ENCODE measurements at places on chromosomes 5 and 9. TPM values are rescaled to one million over a fixed set of nuclear protein-coding genes. Genes with fewer than 3 reads are reported as not detected.

DNA sequence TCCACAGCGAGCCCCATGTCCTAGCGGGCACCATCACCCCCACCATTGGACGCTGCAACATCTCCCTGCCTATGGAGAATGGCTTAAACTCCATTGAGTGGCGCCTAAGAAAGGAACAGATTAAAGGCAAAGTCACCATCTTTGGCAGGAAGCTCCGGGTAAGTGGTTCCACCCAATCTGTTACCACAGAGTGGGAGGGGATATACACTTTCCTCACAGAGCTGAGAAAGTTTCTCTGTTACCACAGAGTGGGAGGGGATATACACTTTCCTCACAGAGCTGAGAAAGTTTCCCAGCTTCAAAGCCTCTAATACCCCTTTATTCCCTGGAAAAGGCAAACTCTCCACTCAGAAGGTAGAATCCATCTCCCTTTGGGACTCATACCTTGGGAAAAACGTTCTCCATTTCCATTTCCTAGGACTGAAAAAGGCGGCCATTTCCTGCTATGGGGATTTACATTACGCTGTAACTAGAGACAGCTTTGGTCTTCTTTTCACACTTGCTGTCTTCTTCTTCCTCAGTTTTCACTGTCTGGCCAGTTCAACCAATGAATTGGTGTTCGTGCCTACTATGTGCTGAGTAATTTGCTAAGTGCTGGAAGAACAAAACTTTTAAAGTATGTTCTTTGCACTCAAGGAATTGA, 63.4 kb upstream of the WWC1 start:
- DNase-seq = no peak

SLC25A2 gene
- not detected for total RNA-seq

DNA sequence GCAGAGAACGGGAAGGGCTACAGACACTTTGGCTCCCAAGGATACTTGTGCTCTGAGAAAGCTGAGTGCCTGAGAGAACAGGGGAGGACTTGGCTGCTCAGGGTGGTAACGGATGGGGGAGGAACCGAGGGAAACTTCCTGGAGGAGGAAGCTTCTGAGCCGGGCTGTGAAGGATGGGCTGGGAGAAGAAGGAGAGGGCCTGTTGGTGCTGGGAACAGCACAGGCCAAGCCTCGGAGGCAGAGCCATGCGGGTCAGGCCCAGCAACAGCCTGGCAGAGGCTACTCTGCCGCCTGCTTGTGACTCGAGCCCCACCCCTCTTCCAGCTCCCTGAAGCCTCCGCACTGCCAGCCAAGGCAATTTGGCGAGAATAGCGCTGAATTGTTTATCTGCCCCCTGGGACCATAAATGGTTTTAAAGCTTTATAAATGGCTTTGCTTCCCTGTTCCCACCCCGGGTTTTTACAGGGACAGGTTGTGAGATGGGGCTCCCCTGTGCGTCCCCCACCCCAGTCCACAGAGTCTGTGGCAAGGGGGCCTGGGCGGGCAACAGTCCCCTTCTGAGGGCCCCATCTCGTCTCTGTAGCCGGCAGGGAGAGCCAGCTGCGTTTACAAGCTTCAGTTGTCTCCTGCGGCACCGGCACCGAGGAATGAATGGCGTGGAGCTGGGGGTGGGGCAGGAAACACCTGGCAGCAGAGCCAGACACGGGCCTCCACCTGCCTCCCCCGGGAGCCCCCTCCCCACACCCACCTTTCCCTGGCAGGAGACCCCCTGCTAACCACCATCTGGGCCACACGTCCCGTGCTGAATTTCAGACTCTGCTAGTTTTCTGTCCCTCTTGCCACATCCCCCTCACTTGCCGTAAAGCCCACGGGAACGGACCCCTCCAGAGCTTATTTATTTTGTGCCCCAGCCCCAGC, 24.4 kb downstream of the FAM163B start:
- DNase-seq = peak; percentile 72

MYOZ3 gene
- 5.5 TPM for total RNA-seq

DNA sequence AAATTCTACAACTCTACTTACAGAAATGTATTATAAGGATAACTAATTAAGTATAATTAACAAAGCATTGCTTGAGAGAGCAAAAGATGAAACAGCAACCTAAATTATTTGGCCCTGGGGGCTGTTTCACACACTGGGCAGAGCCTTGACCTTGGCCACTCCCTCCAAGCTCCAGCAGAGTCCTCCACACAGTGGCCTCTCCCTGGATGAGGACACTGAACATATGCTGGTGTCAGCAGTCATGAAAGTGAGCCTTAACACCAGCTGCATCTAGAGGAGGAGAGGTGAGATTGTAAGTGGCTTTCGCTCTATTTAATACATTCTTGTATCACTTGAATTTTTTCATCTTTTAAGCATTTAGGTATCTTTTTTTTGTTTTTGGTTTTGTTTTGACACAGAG, 23.3 kb upstream of the ZDHHC12 start:
- DNase-seq = no peak

NEUROG1 gene
- total RNA-seq = not detected

DMRT2 gene
- total RNA-seq = not detected

GRCh38 chr9:101028346-101029314, at the start of gene PLPPR1:
TSS of gene PLPPR1 (plus strand) at chr9:101028727.
- peak; percentile 49 for DNase-seq

- DNase-seq = peak; percentile 88
Observed at GRCh38 chr9:130680836-130681768, 12.5 kb upstream of the EXOSC2 start.

DNA sequence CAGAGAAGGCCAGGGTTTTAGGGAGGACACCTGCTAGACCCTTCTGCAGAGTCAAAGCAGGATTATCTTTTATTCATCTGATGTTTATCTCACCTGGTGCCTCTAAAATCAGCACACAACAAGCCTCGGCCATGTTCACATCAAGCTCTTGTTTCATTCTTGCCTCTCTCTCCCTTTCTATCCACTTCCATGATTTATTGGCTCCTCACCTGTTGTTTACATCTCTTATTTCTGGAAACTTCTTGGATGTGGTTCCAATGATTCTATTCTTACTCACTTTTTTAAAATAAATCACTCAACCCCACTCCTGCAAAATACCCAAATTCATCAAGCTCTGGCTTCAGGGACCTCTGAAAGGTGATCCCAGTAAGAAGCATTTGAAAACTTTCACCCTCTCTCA, 407.0 kb upstream of the KLF4 start:
- DNase-seq = no peak

- no peak for DNase-seq
Observed at GRCh38 chr5:54148067-54148845, 162.1 kb downstream of the ARL15 start.

GRXCR2 gene
- 5.5 TPM for total RNA-seq

- DNase-seq = peak; percentile 18
Observed at GRCh38 chr9:134052491-134052890, 15.3 kb downstream of the BRD3 start.

ADRB2 gene
- total RNA-seq = 5.5 TPM

DNA sequence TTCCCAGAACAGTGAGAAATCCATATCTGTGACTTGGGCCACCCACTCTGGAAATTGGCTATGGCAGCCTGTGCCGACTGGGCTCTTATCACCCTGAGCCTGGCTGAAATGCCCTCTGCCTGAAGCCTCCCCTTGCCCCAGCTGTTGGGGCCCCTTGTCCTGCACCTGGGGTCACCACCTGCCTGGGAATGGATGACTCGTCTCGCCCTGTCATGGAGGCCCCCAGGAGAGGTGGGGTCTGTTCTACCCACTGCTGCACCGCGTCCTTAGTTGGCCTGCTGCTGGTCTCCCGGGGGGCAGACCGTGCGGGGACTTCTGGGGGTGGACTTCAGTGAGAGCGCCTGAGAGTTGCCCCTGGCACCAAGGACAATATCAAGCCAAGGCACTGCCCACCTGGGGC, 46.6 kb upstream of the COL5A1 start:
- no peak for DNase-seq

- peak; percentile 45 for DNase-seq
Observed at GRCh38 chr9:130938652-130939404, at the start of gene FIBCD1. TSS of gene FIBCD1 (minus strand) at chr9:130939247. CDS start at chr9:130938607, 640 bp downstream.

SLC34A3 gene
- not detected for total RNA-seq

GRCh38 chr5:120139039-120139438, 325.1 kb upstream of the PRR16 start:
- DNase-seq = no peak

GARNL3 gene
- 13.1 TPM for total RNA-seq

GRCh38 chr5:15073453-15073852, 201.9 kb upstream of the ANKH start:
- DNase-seq = no peak

SNAPC4 gene
- 4.0 TPM for total RNA-seq

DNA sequence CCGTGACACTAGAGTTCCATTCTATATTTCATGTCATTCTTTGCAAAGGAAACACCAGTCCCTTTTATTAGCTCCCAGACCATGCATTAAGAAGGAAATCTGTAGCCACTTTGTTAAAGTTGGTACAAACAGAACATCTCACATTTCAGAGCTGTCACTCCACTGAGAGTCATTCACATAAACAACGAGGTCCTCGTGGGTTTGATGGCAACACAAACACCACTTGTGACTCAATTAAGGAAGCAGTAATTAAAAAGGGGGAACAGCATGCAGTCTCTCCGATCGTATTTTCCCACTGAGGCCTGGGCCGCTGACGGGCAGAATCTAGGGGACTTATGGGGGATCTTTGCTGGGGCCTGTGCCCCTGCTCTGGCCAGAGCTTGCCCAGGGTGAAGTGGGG, 94.2 kb upstream of the ZNF618 start:
- DNase-seq = no peak

ENG gene
- 131 TPM for total RNA-seq

DNA sequence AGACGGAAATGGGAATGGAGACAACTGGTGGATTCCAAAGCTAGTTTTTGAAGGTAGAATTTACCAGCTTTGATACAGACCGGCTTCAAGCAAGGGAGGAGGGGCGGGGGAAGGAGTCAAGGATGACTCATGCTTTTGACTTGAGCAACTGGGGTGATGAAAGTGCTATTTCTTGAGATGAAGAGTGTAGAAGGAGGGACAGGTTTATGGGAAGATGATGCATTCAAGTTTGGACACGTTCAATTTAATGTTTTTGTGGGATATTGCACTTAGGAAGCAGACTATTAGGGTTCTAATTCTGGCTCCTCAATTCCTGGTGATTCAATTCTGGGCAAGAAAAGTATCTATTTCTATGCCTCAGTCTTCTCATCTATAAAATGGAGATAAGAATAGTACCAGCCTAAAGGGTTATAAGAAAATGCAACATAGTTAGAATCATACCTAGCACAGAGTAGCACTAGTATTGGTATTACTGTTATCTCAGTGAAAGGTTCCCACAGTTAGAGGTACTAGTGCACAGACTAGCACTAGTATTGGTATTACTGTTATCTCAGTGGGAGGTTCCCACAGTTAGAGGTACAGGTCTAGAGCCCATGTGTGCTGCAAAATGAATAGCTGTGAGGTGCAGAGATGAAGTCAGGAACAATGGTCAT, 4.6 kb downstream of the NIPAL4 start:
- DNase-seq = no peak

SLC45A2 gene
- total RNA-seq = not detected

MARCOL gene
- total RNA-seq = not detected

NRG2 gene
- total RNA-seq = 1.9 TPM

LIFR gene
- total RNA-seq = 56.1 TPM

DNA sequence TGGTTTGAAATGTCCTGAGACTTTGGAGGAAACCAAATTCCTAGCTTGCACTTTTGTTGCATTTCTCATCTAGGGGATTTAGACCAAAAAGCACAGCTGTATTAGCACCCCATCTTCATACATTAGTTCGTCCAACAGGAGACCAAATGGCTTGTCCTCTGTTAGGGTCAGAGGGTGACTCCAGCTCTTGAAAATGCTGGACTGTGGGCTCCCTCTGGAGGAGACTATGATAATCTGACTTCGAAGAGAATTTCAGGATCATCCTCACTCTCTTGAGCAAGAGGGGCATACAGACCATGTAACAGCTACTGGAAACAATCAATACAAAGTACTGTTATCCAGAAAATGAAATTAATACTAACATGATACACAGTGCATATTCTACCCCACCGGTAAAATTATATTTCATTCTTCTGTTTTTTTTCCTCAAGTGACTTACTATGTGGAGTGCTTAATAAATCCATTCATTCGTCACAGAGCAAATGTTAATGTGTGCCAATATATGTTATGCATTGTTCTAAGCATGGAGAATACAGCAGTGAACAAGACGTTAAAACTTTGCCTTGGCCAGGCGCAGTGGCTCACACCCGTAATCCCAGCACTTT, 63.7 kb upstream of the PPP2CA start:
- no peak for DNase-seq

All from Right ventricle myocardium inferior (tissue), 1 donor.